ENCODE measurements at places on chromosomes 7 and 10.

DNA sequence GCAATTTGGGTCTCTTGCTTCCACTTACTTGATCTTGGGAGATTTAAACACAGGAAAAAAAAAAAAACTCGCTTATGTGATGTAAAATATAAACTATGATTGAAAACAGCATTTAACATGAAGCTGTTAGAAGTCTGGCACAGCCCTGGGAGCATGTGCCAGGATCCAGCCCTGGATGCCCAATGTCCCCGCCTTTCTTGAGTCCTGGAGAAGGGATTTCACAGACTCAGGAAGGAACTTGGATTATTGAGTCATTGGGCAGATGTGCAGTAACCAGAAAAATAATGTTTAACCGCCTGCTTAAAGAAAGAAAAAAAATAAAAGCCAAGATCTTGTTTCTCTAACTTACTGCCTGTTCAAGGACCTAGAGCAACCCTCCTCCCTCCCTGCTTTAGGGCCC, 3.7 kb upstream of the JCAD start:
- no peak for DNase-seq

GRCh38 chr7:138903859-138904435, 77.2 kb downstream of the KIAA1549 start:
- DNase-seq: no peak

GRCh38 chr7:112864380-112864779, 74.2 kb upstream of the TMEM168 start:
- DNase-seq: no peak

GRCh38 chr10:95745501-95745900, 10.5 kb upstream of the ENTPD1 start:
- no peak for DNase-seq

GRCh38 chr7:590731-591551, 71.3 kb upstream of the PDGFA start:
- DNase-seq: no peak

DNA sequence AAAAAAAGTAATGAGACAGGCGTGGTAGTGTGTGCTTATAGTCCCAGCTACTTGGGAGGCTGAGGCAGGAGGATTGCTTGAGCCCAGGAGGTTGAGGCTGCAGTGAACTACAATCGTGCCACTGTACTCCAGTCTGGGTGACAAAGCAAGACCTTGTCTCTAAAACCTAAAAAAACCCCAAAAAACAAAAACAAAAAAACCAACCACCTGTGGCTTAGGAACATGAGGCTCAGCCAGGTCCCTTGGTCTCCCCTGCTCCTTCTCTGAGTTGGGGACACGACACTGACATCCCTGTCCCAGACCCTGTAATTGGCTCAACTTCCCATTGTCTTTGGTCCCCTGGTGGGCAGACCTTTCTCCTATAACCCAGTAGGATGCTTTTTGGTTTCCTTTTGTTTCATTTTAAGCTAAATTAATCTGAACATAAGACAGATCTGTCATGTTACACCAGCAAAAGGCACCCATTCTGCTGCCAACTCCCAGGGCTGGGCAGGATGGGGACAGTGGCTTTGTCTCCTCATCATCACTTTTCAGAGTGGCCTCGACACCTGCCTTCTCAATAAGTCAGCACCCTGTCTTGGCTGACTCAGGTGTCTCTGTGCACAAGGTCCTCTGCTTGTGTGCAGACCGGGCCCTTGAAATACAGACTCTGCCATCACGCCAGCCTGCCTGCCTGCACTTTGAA, 74.4 kb downstream of the MYL10 start:
- no peak for DNase-seq

DNA sequence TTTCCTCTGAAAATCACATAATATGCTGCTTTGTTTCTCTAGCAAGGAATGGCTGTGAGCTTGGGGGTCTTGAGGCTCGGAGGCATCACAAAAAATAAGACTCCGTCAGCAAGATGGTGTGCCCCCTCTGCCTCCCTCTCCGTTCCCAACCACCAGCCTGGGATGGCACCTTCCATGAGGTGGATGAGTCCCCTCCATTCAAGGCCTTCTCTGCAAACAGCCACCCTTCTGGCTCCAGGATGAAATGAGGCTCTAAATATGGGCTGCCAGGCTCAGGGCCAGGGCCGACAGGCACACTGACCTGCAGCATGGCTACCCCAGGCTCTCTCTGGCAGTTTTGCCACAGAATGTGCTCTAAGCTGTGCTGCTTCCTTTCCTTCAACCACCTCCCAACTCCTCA, 521.5 kb downstream of the PTPRN2 start:
- DNase-seq: no peak

- no peak for DNase-seq
Measured at GRCh38 chr10:1166101-1166827, 110.1 kb downstream of the WDR37 start.

- no peak for DNase-seq
Measured at GRCh38 chr7:45073786-45074527, 14.8 kb downstream of the NACAD start.

DNA sequence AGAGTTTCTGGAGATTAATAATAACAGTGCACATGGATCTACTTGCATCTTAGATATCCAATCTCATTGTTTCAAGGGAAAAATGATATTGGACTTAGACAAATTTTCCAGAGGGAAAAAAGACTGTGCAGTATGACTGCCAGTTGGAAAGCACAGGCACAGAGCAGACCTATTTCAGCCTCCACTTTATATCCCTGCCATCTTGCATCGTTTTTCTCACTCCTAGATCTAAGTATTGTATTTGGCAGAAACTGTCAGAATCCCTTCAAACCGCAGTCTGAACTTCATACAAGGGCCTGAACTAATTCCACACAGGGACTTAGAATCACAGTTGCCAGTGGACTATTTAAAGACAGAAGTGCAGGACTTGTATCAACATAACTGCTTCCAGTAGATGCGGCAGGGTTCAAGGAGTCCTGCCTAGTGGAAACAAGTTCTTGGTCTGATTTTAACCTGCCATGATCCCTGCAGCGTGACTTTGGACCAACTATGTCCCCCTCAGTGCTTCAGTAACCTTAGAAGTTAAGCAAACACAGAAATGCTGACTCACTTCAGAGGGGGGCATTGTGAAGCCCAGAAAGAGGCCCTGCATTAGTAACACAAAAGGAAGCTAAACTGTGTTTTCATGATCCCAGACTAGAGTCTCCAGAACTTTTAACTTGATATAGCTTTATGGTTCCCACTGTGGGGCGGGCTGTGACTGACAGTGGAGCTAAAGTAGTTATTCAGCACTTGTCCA, 95.7 kb upstream of the PALS2 start:
- DNase-seq: peak; percentile 8

- DNase-seq: no peak
Measured at GRCh38 chr7:98439484-98439883, 38.6 kb upstream of the BAIAP2L1 start.

- DNase-seq: peak; percentile 81
Measured at GRCh38 chr10:96339956-96340904, 18.6 kb downstream of the OPALIN start.

GRCh38 chr7:87475359-87476178, at the start of gene ABCB4:
ABCB4 (minus strand) TSS chr7:87475680; CDS start chr7:87475465, 215 bp downstream.
- no peak for DNase-seq

DNA sequence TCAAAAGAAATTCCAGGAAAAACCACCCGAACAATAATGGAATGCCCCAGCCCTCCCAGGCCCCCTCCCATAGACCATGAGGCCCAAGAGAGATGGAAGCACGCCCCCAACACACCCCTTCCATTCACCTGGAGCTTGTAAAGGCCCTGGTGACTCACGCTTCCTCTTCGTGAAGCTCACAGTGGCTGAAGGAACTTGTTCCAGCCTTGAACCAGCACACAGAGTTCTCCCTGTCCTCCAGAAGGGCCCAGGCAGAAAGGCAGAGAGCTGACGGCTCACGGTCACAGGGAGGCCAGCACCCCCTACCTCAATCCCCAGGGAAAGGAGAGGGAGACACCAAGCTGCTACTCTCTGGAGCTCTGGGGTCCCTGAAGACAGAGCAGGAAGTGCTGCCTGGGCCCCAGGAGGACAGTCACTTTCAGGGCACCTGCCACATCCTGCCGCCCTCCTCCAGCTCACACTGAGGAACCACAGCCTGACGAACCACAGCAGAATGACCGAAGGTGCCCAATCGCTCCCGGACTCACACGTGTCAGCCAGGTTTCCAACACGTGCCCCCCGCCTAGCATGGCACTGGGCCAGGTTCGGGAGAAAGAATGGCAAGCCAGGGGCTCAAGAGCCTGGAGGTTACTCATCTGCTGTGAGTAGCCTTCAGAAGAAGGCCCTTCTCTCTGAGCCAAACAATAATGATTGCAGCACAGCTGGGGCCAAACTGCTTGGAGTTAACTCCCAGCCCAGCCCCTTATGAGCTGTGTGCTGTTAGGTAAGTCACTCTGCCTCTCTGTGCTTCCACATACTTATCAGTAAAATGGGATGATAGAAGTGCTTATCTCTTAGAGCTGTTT, 52.8 kb downstream of the DLG5 start:
- no peak for DNase-seq

DNA sequence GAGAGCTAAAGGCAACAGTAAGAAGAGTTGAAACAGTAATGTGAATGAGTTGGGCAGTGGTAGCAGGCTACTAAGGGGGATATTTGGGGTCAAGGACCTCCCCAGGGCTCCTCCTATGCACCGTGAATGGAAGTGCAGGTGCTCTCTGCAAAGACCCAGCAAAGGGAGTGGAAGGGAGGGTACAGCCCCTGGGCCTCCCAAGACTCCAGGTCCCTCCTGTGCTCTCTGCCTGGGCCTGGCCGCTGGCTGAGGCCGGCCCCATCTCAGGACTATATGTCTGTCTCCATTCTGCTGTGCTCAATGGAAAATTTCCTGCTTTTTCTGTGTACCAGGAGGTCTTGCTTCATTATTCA, 372.1 kb upstream of the MKI67 start:
- no peak for DNase-seq

- no peak for DNase-seq
Measured at GRCh38 chr7:147014286-147014955, 897.8 kb downstream of the CNTNAP2 start.

GRCh38 chr7:152054367-152055230, 29.1 kb downstream of the GALNT11 start:
- no peak for DNase-seq

DNA sequence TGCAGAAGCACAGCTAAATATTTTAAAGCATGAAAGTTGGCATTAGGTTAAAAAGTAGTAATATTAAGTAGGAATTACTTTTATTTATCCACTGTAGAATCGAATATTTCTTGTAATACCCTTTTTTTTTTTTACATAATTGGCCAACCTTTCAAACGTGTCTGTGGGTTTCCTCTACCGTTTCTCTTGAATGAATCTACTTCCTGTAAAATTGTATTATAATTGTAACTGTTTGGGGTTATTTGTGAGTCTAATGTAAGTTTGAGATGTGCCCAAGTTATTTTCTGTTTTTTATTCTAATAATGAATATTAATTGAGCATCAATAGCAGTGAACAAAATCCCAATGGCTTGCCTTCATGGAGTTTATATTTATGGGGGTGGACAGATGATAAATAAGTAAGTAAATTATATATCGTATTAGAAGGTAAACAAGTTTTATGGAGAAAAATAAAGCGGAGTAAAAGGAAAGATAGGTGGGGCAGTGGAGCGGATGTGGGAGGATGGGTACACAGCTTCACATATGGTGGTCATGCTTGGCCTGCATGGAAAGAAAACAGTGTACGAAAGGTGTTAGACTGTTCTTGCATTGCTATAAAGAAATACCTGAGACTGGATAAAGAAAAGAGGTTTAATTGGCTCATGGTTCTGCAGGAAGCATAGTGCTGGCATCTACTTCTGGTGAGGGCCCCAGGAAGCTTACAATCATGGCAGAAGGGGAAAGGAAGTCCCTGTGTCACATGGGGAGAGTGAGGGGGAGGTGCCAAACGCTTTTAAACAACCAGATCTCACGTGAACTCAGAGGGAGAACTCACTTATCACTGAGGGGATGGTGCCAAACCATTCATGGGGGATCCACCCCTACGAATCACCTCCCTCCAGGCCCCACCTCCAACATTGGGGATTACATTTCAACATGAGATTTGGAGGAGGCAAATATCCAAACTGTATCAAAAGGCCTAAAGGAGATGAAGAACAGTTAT, 5.4 kb downstream of the TSPAN13 start:
- DNase-seq: no peak

Data from globus pallidus (tissue), 1 donor.